ENCODE measurements at places on chromosomes 5 and 9. TPM values are rescaled to one million over a fixed set of nuclear protein-coding genes. Genes with fewer than 3 reads are reported as not detected.

Gene SHOC1
- total RNA-seq: not detected

Gene HACD4
- 2.8 TPM for total RNA-seq

GRCh38 chr5:110038297-110038997 lies 348.7 kb downstream of the MAN2A1 start:
- H3K4me3 ChIP-seq: no peak overlapping the region
- H3K36me3 ChIP-seq: peaks cover 2% of the 10 kb centered on the region
- H3K27ac ChIP-seq: no peak overlapping the region

DNA sequence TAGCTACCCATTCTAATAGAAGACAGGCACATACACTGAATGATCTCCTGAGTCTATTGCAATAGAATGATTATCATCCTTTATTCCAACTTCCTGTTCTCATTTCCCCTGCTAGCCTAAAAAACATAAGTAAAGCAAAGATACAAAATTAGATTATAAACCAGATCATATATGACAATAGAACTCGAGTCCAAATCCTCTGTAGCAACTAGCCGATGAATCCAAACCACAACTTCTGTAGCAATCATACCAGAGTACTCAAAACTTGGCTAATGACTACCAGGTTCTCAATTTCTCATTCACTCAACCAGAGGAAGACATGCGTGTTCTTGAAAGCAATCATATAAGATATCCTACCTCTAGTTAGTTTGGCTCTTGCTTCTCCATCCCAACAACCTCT lies 622.1 kb downstream of the PSAT1 start:
- no peak overlapping the region for H3K27ac ChIP-seq
- H3K36me3 ChIP-seq: no peaks in the 10 kb centered on the region
- DNase-seq: no peak
- no peak overlapping the region for H3K4me3 ChIP-seq
- H3K4me1 ChIP-seq: no peaks in the 10 kb centered on the region

Gene MPDZ
- total RNA-seq: not detected

- no peaks in the 10 kb centered on the region for H3K4me1 ChIP-seq
- H3K4me3 ChIP-seq: no peak overlapping the region
- DNase-seq: no peak
- no peaks in the 10 kb centered on the region for H3K27me3 ChIP-seq
Measured at GRCh38 chr5:125720721-125721120, 702.5 kb upstream of the GRAMD2B start.

DNA sequence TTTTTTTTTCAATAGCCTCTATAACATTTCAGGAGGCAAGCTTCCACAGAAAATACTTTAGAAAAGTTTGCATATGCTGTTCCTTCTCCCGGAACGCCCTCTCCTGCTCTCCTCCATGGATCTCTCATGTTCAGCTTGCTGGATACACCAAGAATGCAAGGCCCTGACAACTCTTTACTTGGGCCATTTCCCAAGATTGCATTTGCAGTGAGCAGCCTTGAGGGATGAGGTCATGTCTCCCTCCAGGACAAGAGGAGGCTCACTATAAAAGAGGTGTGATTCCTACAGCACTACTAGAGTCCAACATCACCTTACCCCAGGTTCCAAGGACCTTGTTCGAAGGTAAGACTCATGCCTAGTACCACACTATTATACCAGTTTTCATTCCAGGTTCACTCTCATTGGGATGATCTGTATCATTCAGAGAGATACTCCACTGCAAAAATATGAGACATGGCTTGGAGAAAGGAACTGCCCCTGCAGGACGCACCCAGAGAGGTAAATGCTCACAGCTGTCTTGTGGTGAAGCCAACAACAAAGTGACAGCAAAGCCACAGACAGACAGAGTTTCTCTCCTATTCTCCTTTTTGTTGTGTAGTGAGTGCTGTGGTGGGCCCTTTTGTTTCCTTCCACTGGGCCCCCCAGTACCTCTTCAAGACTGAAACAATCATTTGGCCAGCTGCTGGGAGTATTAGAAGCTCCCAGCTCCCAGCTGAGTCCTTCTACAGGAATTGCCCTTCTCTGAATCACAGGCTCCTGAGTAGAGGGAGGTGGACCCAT lies 151.7 kb upstream of the ZNF366 start:
- no peaks in the 10 kb centered on the region for H3K27me3 ChIP-seq
- no peaks in the 10 kb centered on the region for H3K36me3 ChIP-seq
- no peak overlapping the region for H3K27ac ChIP-seq
- no peaks in the 10 kb centered on the region for H3K4me1 ChIP-seq

GRCh38 chr5:159187719-159188118 lies 21.6 kb downstream of the RNF145 start:
- no peaks in the 10 kb centered on the region for H3K27me3 ChIP-seq
- peak overlapping the region; percentile 28 for H3K27ac ChIP-seq
- H3K36me3 ChIP-seq: peaks cover 54% of the 10 kb centered on the region
- peaks cover 34% of the 10 kb centered on the region for H3K4me1 ChIP-seq
- H3K4me3 ChIP-seq: no peak overlapping the region
- DNase-seq: no peak

GRCh38 chr5:145483212-145483611 lies 351.9 kb downstream of the PRELID2 start:
- no peaks in the 10 kb centered on the region for H3K4me1 ChIP-seq
- DNase-seq: no peak
- no peak overlapping the region for H3K4me3 ChIP-seq
- H3K27ac ChIP-seq: no peak overlapping the region
- no peaks in the 10 kb centered on the region for H3K36me3 ChIP-seq

DNA sequence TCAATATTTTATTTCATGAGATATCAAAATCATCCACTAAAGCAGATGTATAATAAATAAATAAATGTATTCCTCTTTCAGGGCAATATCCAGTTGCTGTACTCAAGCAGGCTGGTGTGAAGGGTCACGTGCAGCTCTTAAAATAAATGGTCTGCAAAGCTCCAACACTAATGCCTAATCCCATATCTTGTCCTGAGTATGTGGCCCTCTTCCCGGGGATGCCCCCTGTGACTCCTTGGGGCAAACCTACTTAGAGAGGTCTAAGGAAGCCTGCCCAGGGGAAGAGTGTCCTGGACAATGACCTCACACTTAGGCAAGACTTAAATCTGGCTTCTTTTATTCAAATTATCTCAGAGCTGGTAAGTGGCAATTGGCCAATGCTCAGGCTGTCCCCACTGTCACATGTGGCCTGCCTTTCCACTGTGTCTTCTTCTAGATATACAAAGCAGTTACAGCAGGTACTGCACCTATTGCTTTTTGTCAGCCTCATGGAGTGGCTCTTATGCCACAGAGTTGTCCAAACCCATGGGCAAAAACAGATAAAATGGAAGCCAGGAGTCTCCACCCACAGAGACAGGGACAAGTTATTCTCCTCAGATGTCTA lies 55.3 kb downstream of the SEMA5A start:
- DNase-seq: no peak
- H3K4me1 ChIP-seq: no peaks in the 10 kb centered on the region
- no peaks in the 10 kb centered on the region for H3K36me3 ChIP-seq
- H3K27me3 ChIP-seq: no peaks in the 10 kb centered on the region
- no peak overlapping the region for H3K27ac ChIP-seq
- no peak overlapping the region for H3K4me3 ChIP-seq

DNA sequence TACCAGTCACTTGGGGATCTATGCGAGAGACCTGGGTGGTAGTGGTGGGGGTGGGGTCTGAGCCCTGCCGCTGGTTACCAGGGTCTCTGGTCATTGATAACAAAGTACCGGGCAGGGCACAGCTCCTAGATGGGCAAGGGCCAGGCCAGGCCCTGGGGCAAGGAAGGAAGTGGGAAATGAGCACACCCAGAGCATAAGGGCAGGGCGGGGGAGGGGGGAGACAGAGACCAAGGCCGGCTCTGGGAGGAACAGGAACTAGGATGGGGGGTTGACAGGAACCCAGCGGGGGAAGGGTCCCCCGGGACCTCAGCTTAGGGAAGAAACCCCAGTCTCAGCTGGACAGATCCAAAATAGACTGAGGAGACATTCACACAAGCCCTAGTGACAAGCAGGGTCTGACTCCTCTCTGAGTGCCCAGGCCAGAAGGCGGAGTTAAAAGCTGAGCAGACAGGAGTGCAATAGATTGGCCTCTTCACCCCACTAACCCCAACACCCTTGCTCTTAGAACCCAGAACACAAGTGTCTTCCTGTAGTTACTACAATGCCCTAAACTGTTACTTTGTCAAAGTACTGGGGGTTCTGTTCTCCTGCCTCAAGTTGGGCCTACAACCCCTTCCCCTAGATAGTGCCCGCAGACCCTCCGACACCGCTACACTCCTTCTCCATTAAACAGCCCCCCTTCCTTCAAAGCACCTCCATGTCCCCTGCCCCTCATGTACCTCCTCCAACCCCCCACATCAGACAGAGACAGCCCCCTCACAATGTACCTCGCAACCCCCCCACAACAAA lies 628 bp downstream of the ATOSB start:
- H3K27me3 ChIP-seq: no peaks in the 10 kb centered on the region
- H3K36me3 ChIP-seq: no peaks in the 10 kb centered on the region
- H3K4me3 ChIP-seq: peak overlapping the region; percentile 91
- peaks cover 51% of the 10 kb centered on the region for H3K4me1 ChIP-seq
- peak; percentile 83 for DNase-seq

Gene FGF10
- total RNA-seq: not detected

Gene YTHDC2
- 26.0 TPM for total RNA-seq

DNA sequence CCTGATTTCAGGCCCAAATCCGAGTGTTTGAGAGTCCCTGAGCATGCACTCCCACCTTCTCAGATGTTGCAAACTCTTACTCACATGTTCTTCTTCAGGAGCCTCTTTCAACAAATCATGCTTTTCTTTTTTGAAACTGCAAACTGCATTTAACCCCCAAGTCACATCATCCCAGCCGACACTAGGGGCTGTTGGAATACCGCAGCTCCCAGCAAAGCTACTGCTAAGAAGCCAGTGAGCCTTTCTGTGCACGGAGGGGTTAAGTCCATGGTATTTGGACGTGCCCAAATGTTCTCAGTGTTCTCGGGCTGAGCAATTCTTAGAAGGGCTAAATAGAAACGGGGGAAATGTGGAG lies 282.9 kb downstream of the NFIB start:
- no peaks in the 10 kb centered on the region for H3K36me3 ChIP-seq

DNA sequence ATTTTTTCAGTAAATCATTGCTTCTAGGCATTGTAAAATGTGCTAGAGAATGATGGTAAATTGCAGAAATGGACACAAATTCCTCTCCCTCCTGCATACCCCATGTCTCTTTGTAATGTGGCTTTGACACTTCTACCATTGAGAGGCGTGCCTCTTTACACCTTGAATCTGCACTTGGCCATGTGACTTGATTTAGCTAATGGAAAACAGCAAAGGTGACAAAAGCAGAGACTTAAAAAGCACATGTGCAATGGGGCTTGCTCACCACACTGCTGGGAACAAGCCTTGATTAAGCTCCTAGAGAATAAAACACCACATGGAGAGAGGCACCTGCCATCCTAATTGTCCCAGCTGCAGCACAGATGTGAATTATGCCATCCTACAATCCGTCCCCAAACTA lies 69.9 kb upstream of the NAA35 start:
- no peaks in the 10 kb centered on the region for H3K27me3 ChIP-seq
- H3K4me1 ChIP-seq: no peaks in the 10 kb centered on the region
- H3K27ac ChIP-seq: no peak overlapping the region
- DNase-seq: no peak

DNA sequence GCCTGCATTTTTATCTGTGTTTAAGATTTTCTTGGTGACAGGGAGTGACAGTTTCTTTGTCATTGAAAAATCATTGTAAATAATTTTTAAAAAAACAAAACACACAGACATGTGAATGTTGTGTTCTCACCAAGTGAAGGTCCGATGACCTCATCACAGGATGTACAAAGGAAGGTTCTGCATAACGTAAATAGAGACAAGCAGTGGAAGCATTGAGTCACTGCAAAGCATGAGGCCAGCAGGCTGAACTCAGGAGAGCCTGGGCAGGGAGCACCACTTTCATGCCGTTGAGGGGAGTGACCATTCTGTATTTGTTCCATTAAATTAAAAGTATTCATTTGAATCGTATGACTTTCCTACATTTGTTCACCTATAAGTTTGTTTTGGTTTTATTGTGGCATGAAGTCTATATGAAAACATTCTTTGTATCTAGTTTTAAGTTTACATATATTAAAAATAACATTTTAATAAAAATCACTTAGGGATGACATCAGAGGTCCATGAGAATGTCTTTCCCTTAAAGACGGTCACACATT lies 70.4 kb upstream of the TLE1 start:
- no peak overlapping the region for H3K4me3 ChIP-seq
- H3K36me3 ChIP-seq: no peaks in the 10 kb centered on the region
- H3K27me3 ChIP-seq: no peaks in the 10 kb centered on the region
- H3K27ac ChIP-seq: no peak overlapping the region

- H3K36me3 ChIP-seq: no peaks in the 10 kb centered on the region
- H3K27ac ChIP-seq: no peak overlapping the region
- DNase-seq: no peak
- H3K4me1 ChIP-seq: no peaks in the 10 kb centered on the region
- H3K4me3 ChIP-seq: no peak overlapping the region
- peaks cover 14% of the 10 kb centered on the region for H3K27me3 ChIP-seq
Measured at GRCh38 chr5:72427488-72428437, 79.4 kb downstream of the ZNF366 start.

DNA sequence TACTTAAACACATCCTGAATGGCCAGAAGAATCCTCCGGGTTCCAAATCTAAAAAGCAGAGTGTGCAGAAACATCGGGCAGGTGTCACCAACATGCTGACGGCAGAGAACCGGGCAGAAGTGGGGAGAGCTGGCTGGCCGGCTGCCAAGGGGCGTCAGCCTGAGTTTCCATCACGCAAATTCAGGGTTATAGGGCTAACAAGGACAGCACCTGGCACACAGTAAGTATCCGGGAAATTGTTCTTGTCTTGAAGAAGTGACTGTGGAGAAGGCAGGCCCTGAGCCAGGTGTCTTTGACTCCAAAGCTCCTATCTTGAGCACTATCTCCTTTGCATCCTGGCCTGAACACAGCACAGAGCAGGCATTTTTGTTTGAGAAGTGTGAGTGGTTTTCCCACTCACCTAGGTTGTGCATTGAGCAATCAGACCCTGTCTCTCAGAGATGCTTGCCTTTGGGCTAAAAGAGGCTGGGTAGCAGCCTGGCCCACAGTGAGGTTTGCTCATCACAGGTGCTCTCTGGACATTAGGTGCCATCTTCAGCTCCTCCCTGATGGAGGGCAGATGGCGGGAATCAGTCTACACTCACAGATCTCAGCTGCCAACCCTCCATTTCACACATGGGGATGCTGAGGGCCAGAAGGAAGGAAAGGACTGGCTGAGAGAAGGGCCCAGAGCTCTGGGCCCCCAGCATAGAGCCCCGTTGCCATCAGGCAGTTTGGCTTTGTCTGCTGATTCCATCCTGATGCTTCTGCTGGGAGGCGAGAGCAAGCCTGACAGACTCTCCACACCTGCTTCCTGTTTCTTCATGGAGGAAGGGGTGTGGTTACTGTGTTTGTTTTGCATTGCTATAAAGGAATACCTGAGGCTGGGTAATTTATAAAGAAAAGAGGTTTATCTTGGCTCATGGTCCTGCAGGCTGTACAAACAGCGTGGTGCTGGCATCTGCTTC lies 52.8 kb downstream of the WHRN start:
- H3K27me3 ChIP-seq: peaks cover 21% of the 10 kb centered on the region
- peak overlapping the region; percentile 34 for H3K27ac ChIP-seq
- H3K36me3 ChIP-seq: no peaks in the 10 kb centered on the region

Gene NIPSNAP3A
- total RNA-seq: 9.4 TPM

Gene CLTA
- 173 TPM for total RNA-seq

Gene PCDHA9
- total RNA-seq: not detected
